Stimulated activated CD8-positive, alpha-beta memory T cell treated with anti-CD3 and anti-CD28 coated beads, Interleukin-15, amount 100 ng/mL, for 48 hours (primary cell): ENCODE measurements at places on chromosomes 5 and 9.

DNA sequence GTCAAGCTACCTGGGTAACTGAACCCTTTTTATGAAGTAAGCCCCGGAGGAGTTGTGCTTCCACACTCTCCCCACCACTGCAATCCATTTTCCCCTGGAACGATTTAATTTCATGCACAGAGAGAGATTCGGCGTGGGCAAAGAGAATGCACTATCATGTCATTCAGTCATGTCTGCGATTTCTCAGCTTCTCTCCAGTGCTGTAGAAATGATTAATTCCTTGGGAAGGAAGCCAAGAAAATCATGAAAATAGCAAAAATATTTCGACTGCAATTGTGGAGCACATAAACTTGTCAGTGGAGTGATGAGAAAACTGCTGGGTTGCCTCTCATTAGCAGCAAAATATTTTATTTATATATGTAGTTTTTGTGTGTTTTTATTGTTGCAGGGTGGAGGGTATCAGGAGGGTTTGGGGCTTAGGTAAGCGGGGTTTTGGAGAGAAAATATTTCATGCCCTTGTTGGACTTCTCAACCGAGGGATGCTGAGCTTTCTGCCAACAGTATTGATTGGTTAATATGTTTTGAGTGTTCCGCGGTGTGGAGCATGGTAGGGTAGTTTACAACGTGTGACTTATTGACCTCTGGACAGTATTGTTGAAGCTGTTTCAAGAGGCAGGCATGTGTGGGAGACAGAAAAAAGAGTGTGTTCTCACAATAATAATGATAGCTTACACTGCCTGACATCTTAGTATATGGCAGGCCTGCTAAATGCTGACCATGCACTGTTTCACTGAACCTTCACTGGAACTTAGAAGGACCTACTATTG, 69.3 kb downstream of the SGCD start:
- DNase-seq = no peak

- DNase-seq = no peak
These were observed 90.2 kb downstream of the C5orf15 start for GRCh38 chr5:133878236-133878555.

- no peak for DNase-seq
These were observed 21.5 kb upstream of the AKNA start for GRCh38 chr9:114409103-114409780.

DNA sequence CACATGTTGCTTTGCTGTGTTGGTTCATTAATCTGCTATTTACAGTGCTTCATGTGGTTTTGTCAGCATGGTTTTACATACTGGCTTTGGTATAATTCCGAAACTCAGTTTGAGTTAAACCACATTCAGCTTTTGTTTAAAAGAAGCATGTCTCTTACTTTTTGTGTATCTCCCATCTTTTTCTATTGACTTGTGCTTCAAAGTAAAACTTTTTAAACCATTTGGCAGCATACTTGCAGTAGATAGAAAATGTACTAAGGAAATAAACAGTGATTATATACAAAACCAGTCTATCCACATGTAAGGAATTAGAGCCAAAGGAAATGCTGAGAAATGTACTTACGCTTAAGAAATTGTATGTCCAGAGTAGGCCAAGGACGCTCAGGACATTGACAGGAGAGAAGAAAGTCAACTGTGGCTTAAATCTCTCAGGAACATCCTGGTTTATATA, 286.9 kb downstream of the ARHGEF28 start:
- no peak for DNase-seq

DNA sequence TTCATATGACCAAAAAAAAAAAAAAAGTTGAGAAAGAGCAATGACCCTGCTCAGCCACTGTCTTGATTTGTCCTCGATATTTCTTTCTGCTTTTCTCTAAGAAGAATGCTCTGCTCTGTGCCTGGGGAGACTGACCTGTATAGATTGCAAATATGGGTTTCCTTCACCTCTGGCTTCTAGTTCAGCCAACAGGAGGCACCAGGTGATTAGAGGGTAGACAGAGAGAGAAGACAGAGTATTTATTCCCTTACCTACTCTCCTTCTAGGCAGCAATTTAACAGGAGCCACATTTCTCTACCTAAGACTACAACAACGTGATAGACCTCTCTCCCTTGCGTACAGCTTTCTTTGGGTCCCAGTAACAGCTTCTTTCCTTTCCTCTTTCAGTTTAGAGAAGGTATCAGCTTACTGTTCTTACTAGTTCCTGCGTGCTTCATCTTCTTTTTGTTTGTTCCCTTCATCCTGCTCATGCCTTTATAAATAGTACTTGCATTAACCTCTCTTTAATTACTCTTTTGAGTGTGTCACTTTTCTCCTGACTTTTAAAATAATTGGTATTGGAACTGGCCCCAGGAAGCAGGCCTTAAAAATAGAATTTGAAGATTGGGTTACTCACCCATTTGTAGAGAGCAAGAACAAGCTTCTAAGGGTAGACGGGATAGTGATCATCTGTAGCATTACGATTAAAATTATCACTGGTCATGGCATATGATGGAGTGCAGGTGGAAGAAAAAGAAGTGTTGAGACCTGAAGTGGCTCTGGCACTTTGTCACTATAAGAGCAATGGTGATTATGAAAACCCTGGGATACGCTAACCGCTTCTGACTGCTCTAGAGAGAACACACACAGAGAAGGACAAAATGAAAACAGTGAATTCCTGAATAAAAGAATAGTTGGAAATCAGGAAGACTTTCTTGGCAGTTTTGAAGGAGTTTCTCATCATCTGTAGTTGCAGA, 161.2 kb upstream of the FSTL4 start:
- DNase-seq = no peak

DNA sequence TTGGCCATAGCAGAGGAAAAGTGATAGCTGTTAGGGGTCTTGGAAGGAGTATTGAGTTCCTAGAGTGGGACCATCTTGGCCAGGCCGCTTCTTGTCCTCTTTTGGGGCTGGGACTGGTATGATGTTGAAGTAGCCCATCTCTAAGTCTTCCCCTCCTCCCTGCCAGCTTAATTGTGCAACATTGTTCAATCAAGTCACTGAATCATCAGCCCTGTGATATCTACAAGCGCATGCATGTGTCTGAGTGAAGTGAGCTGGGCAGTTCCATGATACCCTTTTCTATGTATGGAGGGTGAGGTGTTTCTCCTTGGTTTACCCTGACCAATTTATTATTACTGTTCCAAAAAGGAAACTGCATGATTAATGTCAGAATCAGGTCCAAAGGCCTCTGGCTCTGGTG, 112.2 kb downstream of the C9orf152 start:
- DNase-seq = no peak

DNA sequence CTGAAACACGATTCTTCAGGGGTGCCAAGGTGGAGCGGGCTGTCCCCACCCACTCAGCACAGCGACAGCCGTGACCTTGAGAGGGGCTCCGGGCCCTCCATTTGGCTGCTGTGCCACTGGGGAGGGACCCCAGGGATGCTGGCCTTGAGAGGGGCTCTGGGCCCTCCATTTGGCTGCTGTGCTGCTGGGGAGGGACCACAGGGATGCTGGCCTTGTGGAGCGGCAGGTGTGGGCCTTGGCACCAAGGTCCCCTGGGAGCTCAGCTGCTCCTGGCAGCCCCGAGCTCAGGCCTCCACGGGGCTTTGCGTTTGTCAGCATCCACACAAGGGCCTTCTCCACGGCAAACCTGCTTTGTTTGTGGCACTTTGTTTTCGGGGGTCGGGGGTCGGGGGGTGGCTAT, 137.6 kb upstream of the LPCAT1 start:
- DNase-seq = no peak

GRCh38 chr5:179241175-179241574, 104.1 kb downstream of the ADAMTS2 start:
- DNase-seq = no peak

DNA sequence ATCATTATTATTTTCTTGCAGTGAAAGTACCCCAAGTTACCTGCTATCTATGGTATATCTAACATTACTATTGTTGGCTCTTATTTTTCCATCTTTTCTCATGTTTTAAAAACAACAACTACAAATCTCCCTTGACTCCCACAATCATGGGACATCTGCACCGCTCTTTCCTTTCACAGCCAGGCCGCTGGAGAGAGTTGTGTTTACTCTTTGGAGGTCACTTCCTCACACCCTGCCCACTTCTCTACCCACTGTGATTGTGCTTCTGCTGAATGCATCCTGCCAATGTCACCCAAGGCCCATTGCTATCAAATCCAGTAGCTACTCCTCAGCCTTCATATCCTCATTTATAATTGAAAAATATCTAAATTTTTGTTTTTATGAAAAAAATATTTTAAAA, 29.7 kb downstream of the SLC28A3 start:
- DNase-seq = no peak

DNA sequence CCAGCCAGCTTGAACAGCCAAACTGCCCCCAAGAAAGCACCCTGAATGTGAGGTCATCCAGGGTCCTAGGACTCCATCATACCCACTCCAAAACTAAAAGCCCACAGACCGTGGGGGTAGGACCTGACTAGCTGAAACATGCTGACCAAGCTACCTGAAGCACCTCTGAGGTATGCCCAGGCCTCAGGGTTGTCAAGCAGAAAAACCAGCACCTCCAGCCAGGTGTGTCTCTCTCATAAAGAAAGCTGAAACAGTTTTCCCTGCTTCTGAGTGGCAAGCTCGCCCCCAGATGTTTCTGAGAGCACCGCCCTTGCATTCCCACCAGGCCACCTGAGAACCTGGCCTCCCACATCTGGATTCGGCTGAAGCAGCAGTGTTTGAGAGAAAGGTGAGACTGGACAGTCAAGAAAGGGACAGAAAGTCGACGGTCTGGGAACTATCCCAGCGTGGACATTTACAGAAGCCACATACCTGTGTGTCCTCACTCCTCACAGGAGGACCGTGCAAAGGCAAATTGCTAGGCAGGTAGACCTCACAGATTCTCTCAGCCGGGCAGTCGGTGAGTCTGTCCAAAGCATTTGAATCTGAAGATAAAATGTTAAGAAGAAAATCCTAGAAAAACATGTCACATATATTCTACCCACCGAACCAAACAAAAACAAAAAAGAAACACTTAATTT, 155.6 kb upstream of the RASEF start:
- no peak for DNase-seq

DNA sequence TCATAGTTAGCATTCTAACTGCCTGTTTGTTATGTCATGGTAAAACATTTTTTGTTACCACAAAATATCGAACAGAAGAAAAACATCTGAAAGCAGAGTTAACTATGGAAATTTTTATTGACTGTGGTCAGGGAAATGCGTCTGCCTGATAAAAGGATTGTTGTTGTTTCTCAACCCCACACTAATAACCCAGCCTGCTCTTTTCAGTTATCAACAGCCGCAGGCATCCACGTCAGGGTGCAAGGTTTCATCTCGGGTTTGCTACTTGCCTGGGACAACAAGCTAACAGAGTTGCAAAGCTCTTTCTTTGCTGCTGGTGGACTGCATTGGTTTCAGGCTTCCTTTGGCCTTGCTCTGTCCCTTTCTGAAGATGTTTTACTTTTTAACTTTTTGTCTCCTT, 969.2 kb downstream of the CDH18 start:
- DNase-seq = no peak

DNA sequence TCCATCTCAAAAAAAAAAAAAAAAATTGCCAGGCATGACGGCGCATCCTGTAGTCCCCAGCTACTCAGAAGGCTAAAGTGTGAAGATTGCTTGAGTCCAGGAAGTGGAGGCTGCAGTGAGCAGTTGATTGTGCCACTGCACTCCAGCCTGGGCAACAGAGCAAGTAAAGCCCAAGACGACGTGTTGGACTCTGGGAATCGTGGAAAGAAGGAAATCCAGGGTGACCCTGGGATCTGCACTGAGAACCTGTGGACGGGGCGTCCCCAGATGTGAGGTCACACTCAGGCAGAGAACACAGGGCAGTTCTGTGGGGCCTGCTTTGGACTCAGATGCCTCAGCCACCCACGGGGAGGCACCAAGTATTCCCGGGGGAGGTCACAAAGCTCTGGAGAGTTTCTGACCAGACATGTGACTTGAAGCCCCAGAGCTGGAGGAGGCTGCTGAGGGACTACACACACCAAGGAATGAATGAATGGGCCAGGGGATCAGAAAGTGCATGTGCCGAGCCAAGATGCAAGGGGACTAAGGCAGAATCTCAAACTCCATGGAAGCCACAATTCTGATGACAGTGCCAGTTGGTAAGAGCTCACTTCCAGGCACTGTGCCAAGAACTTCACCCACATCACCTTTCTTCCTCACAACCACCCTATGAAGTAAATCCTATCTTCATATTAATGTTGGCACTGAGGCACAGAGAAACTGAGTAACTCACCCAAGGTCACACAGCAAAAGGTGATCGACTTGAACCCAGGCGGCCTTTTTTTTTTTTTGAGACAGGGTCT, 12.9 kb downstream of the DYNC2I2 start:
- no peak for DNase-seq

GRCh38 chr5:91401175-91401574, 18.1 kb upstream of the ARRDC3 start:
- no peak for DNase-seq

- DNase-seq = no peak
These were observed 62.4 kb downstream of the MEF2C start for GRCh38 chr5:88820581-88820980.
